Gastroesophageal sphincter (tissue), 4 donors: ENCODE measurements at places on chromosomes 4 and X. TPM values are rescaled to one million over a fixed set of nuclear protein-coding genes. Genes with fewer than 3 reads are reported as not detected.

The BMPR1B gene
- 25.9 TPM for total RNA-seq

The CFI gene
- total RNA-seq: 12.5 TPM

The SASH3 gene
- total RNA-seq: 1.9 TPM

- ATAC-seq: no peak
Observed at GRCh38 chr4:53816561-53816960, 225.3 kb upstream of the LNX1 start.

DNA sequence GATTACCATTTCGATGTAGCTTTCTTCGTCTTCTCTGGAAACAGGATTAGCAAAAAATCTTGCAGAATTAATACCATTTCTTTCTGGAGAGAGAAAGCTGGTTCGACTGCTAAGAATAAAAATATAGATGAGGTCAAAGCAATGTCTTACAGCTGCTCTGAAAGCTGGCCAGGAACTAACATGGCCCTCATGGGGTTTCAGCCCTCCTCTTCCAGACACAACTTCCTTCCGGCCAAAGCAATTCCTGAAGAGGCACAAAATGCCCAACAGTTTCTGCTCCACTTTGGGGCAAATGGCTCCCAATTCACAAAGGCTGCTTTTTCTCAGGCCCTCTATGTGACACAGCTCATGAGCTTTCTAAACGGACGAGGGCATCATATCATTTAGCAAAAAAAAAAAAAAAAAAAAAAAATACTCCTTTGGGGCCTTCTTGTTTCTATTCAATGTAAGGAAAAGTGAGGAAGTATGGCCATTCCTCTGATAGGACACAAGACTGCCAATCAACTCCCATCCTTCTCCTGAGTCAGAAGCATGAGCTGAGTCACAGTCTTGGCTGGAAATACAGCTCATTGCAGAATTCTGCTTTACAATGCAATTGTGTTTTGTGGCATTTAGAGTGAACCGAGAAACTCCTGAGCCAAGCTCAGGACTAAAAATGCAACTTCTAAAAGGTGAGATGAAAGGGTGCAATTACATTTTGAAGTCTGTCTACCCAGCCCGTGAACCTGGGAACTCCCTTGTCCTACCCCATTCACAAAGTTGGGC, 42.7 kb upstream of the CTAG2 start:
- ATAC-seq: no peak

DNA sequence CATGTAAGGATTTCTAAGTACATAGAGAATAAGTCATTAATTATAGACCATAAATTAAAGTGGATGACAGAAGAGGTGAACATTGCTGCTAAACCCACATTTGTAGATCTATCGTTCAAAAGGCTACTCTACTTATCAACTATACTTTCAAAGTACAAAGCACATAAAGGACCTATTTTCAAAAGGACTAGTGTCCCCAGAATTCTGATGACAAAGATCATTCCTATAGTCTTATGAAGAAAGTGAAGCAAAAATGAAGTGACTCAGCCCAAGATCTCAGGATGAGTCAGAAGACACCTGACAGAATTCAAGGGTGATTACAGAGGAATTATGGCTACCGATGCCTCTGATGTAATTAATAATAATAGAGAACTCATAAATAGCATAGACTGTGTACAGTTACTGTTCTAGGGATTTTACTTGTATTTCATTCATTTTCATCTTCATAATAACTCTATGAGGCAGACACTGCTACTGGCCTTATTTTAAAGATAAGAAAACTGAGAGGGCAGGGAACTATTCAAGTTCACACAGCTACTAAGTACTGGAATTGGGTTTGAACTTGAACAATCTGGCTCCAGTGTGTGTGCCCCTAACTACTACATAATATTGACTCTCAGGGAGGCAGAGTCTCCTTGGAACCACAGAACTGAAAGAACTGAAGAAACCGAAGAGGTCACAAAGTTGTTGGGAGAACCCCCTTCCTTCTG, 17.1 kb downstream of the USP46 start:
- ATAC-seq: no peak

DNA sequence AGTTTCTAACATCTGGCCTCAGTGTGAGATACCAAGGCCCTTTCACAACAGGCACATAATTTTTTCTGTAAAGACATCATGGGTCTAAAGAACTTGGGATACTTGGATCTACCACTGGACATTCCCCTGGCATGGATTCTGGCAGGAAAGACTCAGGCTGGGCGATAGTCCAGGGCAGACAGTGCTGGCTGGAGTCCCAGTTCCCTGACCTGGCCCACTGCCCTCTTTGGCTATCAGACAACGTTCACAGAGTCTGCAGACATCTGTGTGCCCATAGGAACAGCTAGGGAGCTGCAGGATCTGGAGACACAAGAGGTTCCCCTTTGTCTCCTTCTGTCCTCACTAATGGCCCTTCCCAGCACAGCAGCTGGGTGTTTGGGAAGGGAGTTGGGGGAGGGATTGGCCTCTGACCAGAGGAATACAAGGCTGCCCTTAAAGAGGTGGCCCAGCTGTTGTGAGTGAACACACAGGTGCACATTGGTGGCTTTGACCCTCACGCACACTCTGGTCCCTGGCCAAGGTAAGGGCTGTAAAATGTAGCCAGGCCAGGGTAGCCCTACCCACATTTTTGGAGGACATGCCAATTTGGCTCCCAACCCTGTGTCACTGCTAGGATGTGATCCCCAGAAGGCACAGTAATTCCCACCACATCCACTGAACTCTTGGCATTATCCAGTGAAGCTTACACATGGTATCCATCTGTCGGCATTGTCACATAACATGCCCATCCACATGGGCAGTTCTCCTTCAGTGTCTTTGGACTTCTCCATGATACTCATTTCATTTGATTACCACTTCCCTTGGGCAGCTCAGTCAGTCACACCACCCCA, 72.3 kb downstream of the SOX3 start:
- ATAC-seq: peak; percentile 63

GRCh38 chr4:40622913-40623312, 6.8 kb downstream of the RBM47 start:
- ATAC-seq: no peak

DNA sequence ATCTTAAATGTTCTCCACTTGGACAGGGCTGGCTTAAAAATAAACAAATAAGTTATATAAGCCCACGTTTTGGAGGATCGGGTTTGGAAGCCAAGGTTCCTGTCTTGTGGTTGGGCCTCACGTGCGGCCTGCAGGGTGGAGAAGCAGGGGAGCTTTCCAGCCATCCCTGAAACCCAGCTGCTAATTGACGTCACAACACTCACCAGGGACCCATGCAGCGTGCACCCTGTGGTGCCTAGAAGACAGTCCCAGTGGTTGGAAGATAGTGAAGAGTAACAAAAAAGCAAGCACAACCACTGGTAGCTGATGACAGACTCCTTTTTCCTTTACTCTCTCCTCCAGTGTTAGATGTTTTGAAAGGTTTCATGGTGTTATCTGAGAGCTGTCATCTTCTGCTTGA, 142.0 kb upstream of the RBPJ start:
- ATAC-seq: peak; percentile 67
